ENCODE measurements at places on chromosomes 16 and 17.

DNA sequence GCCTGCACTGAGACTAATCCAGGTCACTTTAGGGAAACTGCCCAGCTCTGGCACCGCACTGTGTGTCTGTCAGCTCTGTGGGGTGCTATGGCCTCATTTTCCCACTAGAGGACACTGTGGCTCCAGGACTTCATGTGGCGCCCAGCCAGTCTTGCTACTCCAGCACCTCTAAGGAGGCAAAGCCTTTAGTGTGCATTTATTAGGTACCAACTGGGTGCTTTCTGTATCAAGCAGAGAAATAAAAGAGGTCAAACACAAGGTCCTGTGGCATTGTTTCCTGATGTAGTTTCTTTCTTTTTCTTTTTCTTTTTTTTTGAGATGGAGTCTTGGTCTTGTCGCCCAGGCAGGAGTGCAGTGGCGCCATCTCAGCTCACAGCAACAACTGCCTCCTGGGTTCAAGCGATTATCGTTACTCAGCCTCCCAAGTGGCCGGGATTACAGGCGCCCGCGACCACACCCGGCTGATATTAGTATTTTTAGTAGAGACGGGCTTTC, 12.5 kb upstream of the RHBDL3 start:
- DNase-seq, result peak; percentile 50

GRCh38 chr17:82775001-82775823, 23.3 kb downstream of the TBCD start:
- DNase-seq, result no peak

DNA sequence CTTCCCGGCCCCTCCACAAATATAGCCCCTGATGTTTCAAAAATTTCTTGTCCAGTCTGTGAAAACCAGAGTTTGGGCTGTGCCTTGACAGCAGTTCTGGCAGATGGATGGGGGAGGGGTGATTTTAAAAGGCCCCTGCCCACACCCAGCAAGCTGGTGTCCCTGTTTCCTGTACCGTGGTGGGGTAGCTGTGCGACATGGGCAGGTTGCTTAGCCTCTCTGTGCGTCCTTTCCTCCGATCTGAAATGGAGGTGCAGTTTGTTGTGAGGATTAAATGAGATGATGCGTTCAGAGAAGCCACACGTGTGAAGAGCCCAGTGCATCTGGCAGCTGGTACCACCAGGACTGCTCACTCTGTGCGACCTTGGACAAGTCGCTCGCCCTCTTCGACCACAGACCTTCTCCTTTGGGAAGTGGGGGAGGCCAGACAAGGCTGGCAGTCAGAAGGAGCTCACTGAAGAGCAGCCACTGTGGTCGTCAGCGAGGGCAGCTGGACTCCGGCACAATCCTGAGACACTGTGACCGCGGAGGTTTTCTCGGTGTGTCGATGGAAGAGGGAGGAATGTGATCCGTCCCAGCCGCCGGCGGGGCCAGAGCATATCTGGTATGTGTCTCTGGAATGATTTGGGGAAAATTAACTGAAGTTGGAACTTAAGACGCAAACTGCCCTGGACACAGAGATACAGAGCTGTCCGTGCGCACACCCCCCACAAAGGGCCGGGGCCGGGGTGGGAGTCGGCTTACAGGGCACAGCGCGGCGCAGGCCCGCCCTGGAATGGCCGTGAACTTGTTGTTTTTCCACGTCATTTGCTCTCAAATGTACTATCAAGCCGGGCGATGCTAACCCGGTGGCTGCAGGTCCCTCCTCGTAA, 721 bp upstream of the WFIKKN2 start:
- no peak for DNase-seq

GRCh38 chr16:63200940-63201339, 1164.7 kb upstream of the CDH8 start:
- no peak for DNase-seq

DNA sequence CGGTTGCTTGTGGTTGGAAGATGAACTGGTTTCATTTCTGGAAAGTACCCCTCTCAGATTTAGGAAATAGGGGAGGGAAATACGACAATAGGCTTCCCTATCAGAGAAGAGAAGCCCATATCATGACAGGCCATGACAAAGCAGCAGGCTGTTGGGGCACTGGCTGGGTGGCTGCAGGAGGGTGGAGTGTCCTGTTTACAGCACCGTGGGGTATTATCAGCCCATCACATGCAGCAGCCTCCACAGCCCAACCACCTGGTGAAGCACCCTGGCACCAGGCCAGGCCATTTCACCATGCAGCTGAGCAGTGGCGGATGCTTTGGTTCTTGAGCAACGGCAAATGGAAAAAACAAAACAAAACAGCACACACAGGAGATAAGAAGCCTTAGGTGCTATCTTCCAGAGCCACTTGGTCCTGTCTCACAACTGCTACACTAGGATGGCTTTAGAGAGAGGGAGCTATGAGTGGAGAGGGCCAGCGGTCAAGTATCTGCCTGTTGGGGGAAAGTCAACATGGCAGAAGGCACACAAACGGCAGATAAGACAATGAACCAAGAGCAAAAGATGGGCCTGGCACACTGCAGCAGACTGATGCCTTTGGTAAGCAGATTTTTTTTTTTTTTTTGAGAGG, 24.2 kb downstream of the FAM117A start:
- peak; percentile 92 for DNase-seq

- DNase-seq, result no peak
These were observed 9.8 kb upstream of the TNFSF12 start for GRCh38 chr17:7538891-7539545.

GRCh38 chr17:82933911-82934310, 94.1 kb upstream of the ZNF750 start:
- no peak for DNase-seq

- no peak for DNase-seq
These were observed 340.8 kb downstream of the XYLT1 start for GRCh38 chr16:17129971-17130370.

GRCh38 chr17:61152898-61153297, 246.7 kb upstream of the TBX2 start:
- DNase-seq, result no peak

DNA sequence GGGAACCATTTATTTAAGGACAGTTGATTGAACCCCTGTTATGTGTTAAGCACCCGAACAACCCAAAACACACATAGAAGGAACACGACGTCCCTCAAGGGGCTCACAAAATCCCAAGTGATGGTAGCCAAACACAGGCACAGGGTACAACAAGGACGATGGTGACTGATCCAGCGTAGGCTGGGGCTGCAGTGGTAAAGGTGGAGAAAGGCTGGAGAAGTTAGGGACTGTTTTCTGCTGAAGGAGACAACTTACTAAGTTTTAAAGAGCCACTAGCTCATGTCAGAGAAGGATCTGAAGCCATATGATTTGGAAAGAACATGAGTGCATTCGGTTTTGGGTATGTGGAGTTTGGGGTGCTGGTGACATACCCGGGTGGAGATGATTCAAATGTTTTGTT, 229.6 kb upstream of the TNRC6C start:
- DNase-seq, result no peak

- no peak for DNase-seq
These were observed 52.8 kb upstream of the LYRM9 start for GRCh38 chr17:27945953-27946352.

DNA sequence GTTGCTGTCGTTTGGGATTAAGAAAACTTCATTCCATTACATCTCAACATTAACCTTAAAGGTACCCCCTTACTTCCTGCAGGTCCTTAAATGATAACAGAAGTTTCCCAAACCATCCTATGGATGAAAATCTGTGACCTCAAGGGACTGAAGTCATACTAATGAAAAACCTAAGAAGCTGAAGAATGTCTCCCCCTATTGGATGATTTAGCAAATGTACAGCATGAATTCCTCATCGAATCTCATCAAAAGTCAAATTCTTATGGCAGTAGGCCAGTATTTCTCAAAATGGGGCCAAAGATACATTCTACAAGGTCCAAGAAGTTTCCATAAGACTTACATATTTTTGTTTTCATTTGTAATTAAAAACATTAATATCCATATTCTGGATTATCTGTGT, 13.5 kb downstream of the SCO1 start:
- no peak for DNase-seq

DNA sequence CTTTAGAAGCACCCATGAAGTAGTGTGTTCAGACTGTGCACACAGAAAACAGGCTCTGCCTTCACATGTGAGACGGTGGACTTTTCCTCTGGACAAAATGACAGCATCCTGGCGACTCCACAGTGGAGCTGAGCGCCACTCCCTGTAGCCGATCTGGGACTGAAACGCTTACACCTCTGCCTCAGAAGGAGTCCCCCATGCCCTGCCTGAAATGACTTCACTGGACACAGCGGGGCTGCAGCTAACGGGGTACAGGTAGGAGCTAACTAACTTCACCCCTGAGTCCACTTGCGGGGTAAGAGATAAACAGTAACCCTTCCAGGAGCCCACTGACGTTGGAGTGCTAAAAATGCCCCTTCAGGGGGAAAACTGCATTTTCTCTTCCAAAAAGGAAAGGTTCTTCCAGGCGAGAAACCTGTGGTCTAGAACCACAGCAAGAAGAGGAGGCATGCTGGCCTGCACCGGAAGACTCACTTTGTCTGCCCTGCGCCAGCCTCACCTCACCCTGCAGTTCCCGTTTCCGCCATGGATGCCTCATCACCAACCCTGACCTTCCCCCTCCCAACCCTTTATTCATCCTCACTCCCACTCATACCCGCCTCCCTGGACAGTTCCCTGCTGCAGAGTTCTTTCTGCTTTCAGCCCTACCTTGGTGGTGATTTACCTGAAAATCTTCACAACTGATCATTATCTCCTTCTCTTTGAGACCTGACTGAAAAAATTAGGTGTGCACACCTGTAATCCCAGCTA, 19.4 kb upstream of the ENDOV start:
- DNase-seq, result no peak

DNA sequence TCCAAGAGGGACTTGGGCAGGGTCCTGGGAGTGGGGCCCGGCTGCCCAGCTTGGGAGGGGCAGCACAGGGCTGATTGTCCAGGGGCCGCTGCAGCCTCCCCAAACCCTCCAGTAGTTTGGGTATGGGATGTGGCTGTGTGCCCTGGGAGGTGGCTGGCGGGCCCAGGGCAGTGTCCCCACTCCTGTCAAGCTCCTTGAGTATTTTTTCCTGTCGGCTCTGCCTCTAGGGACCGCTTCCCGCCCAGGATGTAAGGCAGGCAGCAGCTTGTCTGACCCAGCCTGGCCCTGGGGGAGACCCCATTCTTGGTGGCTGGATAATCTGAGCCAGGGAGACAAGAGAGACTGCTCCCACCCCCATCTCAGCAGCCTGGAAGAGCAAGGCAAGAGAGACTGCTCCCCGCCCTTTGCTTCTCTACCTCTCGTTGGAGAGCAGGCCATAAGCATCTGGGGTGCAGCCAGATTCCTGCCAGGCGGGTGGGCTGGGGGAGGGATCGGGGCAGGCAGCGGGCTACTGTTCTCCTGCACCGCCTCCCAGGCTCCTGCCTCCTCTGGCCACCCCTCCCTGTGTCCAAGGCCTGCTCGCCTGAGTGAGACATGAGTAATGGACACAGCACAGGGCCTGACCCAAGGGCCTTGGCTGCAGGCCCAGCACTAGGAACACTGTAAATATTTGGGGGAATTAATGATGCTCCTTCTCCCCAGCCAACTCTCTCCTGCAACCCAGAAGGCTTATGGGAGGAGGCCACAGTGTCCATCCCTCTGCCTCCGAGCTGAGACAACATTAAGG, 18.4 kb upstream of the ITGA3 start:
- no peak for DNase-seq

DNA sequence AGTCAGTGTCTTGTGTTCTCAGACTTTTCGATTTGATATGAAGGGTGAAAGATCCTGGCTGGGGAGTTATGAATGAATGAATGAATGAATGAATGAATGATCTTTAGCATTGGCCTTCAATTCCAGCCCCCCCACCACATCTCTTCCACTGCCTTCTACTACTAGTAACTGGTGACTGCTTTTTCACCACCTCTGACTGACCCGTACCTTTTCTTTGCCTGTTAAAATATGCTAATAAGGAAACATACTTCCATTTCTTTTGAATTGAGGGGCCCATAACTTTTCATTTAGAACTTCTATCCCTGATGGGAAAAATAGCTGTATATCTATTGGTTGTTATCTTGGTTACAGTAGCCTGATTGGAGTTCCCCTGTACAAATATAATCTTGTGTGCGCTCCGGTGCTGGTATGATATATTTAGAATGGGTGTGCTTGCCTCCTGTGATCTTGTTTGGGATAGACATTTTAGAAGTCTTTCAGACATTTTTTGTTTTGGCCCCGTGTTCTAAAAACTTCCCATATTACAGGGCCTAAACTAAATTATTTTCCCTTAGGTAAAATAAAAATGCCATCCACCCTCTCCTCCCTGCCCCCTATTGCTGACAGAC, 3.4 kb downstream of the LYRM1 start:
- DNase-seq, result no peak

- DNase-seq, result peak; percentile 98
These were observed 3.3 kb upstream of the NHERF2 start for GRCh38 chr16:2023092-2024031.

- no peak for DNase-seq
These were observed 37.2 kb downstream of the CCDC42 start for GRCh38 chr17:8707332-8708024.

- DNase-seq, result no peak
These were observed 48.1 kb upstream of the KSR1 start for GRCh38 chr17:27407916-27408864.

DNA sequence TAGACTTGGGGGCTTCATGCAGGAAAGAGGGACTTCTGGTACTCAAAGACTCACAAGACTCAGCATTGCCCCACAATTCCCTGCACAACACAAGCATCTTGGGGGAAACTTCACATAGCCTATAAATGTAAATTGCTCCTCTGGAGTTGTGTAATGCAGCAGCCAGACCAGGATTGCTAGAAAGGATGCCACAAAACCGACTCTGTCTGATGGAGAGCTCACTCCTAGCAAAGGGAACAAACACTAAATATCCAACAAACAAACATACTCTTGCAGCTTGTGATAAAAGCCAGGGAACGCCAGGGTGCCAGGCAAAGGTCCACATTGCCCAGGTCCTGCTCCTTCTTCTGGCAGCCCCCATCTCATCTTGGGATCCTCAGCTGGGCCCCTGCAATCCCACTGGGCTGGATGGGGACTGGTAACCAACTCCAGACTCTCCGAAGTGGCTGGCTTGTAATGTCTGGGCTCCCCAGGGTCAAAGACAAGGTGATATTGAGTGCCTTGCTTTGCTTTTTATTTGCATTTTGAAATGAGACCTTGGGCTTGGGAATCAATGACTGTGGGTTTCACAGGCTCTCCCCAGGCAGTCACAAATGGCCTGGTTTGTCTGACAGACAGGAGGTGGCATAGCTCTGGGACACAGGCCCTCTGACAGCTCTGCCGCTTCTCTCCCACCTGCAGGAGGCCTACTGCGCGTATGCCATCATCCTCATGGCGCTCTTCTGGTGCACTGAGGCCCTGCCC, 15.3 kb downstream of the SLC13A2 start:
- DNase-seq, result no peak

- no peak for DNase-seq
These were observed 15.5 kb upstream of the CDH15 start for GRCh38 chr16:89155851-89156739.
